ENCODE measurements at places on chromosomes 6 and 20.

GRCh38 chr20:4090756-4091489 is 75.6 kb upstream of the RNF24 start:
- DNase-seq: no peak

- no peak for DNase-seq
These were observed 38.2 kb downstream of the KIAA1755 start for GRCh38 chr20:38222231-38222922.

DNA sequence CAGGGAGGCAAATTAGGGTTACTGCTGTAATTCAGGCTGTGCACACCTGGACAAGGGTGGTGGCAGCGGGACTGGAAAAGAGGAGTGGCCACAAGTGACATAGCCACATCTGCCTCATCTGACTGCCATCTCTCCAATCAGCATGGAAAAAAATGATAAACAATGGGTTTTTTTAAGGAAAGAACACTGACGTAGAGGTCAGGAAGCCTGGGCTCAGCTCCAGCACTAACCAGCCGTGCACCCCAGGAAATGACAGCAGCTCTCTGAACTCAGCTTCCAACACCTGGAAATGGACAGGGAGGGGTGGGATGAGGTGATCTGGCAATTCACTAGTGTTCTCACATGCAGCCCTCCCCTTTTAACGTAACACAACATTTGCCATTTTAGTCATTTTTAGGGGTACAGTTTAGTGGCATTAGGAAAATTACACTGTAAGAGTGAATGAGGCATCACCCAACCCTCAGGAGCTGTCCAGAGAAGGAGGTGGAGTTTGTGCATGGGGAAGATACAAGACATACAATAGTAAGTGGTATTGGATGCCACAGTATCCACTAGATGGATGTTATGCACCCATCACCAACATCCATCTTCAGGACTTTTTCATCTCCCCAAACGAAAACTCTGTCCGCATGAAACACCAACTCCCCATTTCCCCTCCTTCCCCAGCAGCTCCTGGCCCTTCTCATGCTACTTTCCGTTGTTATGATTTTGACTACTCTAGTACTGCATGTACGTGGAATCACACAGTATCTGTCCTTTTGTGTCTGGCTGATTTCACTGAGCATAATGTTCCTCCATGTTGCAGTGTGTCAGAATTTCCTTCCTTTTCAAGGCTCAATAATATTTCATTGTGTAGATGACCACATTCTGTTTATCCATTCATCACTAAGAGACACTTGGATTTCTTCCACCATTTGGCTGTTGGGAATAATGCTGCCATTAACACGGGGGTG is 215.5 kb upstream of the ECI2 start:
- no peak for DNase-seq

DNA sequence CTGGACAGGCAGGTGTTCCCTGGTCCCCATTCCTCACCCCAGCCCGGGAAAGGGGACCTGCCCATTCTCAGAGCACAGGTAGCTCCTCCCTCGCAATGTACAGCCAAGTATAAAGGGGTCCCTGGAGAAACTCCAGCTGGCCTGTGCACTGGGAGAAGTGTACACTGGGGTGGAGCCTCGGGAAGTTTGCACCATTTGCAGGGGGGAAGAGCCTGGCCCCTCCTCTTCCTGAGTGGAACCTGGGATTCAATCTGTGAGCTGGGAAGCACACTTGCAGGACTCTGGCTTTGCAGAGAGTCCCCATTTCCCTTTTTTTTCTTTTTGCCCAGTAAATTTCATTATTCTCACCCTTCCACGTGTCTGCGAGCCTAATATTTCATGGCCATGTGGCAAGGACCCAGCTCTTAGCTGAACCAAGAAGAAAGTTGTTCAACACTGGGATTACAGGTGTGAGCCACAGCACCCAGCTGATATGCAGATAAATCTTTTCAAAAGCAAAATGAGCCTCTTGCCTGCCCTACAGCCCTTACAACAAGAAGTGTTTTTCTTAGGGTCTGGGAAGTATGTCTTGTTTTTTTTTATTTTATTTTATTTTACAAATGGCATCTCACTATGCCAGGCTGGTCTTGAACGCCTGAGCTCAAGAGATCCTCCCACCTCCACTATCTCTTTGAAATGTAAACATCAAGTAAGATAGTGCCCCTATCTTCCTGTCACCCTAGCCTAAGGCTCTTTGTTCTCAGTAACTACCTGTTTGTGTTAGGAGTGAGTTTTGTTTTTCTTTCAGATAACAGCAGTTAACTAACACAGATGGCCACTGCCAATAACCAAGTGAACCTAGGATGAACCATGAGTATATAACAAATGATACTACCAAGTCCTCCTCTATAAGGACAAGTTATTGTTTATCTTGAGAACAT is 9.3 kb upstream of the RNGTT start:
- DNase-seq: no peak

DNA sequence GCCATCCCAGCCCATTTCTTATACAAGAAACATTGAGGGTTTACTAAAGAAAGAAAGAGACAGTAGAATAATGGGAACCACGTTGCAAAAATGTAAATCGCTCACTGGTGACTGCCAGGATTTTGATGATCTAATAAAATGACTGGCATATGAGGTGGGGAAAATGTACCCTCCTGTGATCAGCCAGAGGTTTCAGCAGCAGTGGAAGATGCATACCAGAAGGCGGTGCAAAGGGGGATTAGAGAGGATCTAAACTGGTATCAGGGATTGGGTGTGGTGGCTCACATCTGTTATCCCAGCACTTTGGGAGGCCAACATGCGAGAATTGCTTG is 60.8 kb upstream of the DDR1 start:
- no peak for DNase-seq

DNA sequence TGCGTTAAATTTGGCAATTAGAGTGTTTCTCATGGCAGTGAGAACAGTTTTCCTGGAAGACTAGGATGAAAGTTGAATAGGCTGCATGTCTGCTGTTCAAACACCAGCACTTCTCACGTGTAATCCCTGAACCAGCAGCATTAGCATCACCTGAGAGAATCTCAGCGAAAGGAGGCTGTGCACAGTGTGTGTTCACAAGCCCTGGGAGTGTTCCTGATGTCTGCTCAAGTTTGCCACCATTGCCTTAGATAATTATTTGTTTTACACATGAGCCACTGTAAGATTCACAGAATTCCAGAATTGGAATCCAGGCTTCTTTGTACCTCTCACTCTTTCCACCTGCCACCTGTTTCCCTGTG is 117.3 kb downstream of the JARID2 start:
- DNase-seq: no peak

DNA sequence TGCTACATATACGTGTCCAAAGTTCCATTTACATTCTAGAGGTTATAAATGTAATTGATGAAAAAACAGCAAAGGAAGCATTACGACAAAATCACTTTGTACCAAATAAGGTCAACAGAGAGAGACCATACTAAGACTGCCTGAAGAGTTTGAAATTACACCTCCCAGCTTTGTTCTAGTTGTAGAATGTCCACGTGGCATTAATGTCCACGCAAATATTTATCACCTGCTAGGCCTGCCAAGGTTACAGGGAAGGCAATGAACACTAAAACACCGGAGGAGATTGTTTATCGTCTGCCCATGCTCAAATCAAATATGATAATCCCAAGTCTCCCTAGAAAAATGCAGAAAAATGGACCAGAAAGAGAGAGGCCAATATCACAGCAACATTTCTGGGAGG is 6.2 kb downstream of the RALGAPA2 start:
- no peak for DNase-seq
